NCI-H2081 (cell line): ENCODE measurements at places on chromosomes 4 and X.

GRCh38 chrX:139920316-139920715 lies 12.5 kb downstream of the ATP11C start:
- no peak for DNase-seq

DNA sequence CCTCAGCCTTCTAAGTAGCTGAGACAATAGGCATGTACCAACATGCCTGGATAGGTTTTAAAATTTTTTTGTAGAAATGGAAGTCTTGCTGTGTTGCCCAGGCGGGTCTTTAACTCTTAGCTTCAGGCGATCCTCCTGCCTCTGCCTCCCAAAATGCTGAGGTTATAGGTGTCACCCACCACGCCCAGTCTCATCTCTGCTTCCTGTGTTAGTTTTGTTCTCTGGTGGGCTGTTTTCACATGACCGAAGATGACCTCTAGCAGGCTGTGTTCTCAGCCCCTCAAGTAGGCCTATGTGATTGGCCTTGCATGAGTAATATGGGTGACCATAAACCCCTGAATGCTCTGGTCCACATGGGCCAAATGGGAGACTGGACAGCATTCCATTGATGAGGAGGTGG lies 56.8 kb upstream of the MSANTD1 start:
- DNase-seq, result no peak

- DNase-seq, result no peak
Measured at GRCh38 chrX:124226129-124226528, 106.3 kb upstream of the TEX13D start.

DNA sequence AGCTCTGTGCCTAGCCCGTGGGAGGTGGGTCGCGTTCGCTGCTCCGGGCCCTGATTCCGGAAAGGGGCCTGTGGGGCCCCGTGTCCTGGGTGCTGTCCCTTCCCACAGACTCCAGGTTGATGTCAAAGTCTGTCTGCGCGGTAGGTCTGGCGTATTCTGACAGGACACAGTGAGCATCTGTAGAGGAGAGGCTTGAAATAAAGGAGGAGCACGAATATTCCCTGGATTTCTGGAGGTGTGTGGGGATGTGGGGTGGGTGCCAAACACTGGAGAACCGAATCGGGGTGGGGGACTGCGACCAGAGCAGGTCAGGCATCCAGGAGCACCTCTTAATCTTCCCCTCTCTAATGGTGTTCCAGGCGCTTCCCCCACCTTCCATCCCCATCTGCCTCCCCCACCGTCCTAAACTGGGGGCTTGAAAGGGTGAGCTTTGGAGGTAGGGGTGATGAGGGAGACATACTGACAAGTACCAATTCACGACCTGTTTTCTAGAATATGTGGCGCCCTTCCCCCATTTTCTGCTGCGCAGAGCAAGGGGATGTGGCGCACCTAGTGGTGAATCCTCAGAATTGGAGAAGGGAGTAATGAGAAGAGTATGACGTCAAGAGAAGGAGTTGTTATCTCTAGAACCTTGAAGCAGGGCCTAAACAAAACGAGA lies 877 bp downstream of the GPRASP1 start:
- no peak for DNase-seq

GRCh38 chr4:26583538-26583864 lies 383 bp upstream of the TBC1D19 start:
- peak; percentile 93 for DNase-seq

DNA sequence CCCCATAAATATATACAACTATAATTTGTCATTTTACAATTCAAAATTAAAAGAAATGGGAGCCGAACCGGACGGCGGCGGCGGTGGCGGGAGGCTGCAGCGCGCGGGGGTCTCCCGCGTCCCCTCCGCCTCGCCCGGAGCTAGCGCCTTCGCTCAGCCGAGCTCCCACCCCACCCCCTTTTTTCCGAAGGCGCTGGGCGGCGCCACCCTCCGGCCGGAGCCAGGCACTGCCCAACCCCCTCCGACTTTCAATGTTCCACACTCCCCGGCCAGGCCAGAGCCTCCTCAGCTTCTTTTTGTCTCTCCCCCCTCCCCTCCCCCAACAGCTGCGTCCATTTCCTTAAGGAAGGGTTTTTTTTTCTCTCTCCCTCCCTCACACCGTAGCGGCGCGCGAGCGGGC lies 214.1 kb upstream of the GEMIN8 start:
- DNase-seq, result no peak

- no peak for DNase-seq
Measured at GRCh38 chrX:154017766-154018517, 1.8 kb downstream of the IRAK1 start.

GRCh38 chr4:86106475-86106874 lies 253.4 kb downstream of the MAPK10 start:
- DNase-seq, result no peak

DNA sequence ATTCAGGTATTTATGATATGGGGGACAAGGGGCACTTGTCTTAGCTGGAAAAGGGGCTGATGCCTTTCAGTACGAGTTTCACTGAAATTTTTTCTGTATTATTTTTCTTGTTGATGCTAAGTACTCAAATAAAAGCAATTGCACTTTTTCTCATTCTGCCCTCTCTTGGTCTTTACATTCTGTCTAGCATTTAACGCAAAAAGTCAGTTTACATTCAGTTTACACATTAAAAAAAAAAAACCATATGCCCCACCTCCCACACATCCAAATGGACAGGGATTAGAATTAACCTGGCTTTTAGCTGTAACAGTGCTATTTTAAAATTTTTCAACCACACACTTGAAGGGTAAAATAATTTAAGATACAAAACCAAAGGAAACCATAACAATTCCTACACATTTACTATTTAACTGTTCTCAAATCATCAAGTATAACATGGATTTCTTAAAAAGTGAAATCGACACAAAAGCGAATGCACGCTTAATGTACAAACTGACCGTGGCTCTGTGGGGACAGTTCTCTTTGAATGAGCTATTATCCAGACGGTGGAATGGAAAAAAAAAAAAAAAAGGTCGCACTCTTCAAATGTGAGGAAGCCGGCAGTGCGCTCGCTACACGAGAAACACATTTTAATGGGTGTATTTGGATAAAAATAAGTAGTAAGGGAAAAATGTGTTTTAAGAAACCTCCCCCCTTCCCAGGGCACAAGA lies 1.4 kb downstream of the AMMECR1 start:
- no peak for DNase-seq

DNA sequence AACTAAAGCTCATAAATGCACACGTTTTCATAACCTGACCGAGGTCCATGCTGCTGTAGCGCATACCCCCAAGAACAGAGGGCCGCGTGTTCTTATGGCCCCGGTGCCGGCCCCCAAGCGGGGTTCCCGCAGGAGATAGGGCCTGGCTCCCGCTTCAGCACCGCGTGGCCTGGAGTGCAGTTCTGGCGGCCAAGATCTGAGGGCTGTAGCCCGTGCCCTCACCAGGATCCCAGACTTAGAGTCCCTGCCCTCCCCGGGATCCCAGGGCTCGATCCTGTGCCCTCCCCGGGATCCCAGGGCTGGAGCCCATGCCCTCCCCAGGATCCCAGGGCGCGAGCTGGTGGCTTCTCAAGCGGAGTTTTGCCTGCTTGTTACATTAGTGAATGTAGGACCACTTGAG lies 1.0 kb upstream of the GRPEL1 start:
- no peak for DNase-seq

GRCh38 chr4:182881914-182882313 lies 35.3 kb downstream of the DCTD start:
- peak; percentile 56 for DNase-seq

- no peak for DNase-seq
Measured at GRCh38 chrX:18929775-18930174, 54.1 kb downstream of the PHKA2 start.

DNA sequence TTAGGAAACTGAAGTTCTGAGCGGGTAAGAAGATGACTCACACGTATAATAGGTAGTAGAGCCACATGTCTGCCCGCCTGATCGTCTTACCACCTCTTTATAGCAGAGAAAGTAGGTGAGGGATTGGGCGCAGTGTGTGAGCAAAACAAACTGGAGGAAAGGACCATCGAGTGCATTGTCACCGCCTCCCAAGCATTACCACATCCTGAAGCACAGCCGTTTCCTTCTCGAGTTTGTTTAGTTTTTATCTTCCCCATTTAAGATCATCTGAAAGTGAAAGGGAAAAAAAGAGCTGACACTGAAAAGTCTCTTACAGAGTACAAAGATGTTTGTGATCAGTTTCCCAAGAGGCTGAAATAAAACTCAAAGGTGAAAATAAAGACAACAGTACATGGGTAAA lies 14.8 kb downstream of the PDK3 start:
- no peak for DNase-seq

GRCh38 chrX:6810776-6811175 lies 275.9 kb upstream of the VCX3A start:
- no peak for DNase-seq

DNA sequence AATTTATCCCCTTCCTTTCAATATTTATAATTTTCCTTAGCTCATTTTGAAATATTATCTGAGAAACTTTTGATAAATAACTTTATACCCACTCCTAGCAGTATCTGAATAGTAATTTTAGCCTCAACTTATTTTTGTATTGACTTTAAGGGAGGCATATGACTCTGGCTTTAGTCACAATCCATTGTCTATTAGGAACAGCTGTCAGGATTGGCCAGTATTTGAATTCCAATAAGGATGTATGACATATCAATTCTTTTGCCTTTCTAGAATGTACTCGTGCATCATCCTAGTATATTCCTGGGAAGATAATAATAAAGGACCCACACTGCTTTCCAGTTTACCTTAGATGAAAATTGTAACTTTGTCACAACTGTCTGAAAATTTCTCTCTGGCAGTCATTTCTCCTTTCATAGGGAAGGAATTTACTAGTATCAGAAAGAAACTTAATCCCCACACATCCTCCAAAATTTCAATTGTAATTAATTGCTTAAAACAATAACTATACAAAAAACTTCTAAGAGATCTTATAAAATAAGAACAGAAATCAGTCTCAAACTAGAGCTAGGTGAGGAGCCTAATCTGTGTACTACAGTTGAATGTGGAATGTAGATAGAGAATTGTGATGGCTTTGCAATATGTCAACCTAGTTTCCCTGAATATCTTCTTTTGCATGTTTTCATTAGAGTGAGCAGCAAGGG lies 121.0 kb upstream of the EPHA5 start:
- DNase-seq, result no peak

DNA sequence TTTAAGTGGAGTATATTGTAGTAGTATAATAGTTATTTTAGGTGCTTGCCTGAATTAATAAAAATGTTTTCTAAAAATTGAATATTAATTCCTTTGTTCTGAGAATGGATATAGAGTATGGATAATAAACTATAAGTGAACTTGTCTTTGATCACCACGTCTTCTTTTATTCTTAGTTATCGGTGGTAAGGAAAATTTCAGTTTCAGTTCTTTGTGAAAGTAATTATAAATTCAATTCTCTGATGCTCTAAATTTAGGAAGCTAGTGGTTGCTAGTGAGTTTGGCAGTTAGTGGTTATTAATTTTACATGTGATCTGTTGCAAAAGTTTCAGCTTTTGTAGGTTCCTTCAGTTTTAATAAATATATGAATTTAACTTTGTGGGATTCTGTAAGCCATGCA lies 30.8 kb downstream of the MRPL1 start:
- DNase-seq, result no peak

DNA sequence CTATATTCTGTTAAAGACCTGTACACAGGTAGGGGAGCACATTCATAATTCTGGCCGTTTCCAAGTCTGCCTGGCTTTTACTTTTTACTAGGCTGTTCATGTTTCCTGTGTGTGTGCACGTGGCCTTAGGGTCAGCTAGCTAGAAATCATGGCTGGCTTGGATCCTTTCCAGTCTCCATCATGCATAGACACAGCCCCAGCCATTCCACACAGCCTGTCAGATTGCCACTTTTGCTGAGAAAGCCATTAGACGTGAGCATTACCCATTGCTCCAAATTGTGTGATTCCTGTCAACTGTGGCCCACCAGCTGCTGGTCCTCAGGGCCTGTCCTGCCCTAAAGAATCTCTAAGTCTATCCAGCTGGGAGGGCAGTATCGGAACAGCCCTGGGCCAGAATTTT lies 11.4 kb upstream of the SORCS2 start:
- DNase-seq, result no peak

DNA sequence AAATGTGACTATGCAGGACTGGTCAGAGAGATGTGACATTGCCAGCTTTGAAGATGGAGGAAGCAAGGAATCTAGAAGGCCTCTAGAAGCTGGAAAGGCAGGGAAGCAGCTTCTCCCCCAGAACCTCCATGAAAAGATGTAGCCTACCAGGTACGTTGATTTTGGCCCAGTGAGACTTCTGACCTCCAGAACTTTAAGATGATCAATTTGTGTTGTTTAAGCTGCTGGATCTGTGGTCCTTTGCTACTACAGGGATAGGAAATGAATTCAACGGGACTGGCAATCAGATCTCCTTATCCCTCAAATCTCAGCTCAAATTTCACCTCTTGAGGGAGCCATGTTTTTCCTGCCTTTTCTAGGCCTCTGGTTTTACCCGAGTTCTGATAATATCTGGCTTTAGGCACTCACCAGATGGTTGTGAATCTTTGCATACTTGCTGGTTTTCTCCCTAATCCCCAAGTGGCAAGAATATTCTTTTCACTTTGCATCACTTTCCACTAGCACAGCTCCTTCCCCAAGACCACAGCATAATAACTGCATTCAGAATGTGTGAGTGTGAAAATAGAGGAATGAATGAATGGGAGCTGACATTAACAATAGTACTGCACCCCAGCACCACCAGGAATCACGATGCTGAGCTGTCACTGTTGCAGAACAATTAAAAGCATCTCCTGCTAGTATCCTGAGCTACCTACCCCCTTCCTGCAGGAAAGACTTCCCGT lies 25.5 kb upstream of the TMSB4X start:
- no peak for DNase-seq

- no peak for DNase-seq
Measured at GRCh38 chr4:184397516-184398163, 76.7 kb downstream of the IRF2 start.

GRCh38 chrX:150205011-150205410 lies 158.1 kb upstream of the MAMLD1 start:
- DNase-seq, result no peak

DNA sequence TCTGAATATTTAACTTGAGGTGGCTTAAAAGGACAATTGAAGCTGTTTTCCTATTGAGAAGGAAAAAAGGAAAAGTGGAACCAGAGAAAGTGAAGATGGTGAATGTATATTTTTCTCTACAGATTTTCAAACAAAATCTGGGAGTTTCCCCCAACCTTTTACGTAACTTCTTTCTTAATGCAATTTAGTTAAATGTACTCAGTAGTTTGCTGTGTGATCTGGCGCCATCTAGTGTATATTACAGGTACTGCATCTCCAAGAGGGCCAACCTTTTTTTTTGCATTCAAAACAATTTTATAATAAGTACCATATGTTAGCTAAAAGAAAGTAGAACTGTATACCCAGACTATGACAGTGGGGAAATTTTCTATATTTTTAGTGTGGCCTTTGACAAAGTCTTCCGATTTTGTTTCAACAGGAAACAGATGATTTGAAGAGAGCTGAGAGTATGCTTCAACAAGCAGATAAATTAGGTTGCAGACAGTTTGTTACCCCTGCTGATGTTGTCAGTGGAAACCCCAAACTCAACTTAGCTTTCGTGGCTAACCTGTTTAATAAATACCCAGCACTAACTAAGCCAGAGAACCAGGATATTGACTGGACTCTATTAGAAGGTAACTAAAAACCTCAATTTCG lies 82.0 kb downstream of the PLS3 start:
- peak; percentile 66 for DNase-seq
